ENCODE measurements at places on chromosomes 3 and 15.

DNA sequence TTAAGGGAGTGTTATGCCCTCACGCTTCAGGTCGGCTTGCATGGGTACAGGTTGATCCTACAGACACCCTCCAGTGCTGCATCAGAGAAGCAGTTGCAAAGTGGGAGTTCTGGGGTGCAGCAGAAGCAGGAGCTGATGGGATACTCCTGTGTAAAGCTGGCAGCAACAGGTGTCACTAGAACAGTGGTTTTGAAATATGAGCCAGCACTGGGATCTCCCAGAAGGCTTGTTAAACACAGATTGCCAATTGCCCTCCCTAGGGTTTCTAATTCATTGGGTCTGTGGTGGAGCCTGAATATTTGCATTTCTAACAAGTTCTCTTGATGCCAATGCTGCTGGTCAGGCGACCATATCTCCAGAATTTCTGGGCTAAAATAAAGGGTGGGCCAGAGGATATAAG lies 350.4 kb downstream of the CLSTN2 start:
- no peak for DNase-seq

GRCh38 chr3:108806316-108806715 lies 16.3 kb upstream of the TRAT1 start:
- DNase-seq: no peak

GRCh38 chr15:28985691-28986090 lies 99.9 kb downstream of the APBA2 start:
- DNase-seq: no peak

GRCh38 chr3:194318511-194319161 lies 32.5 kb downstream of the CPN2 start:
- no peak for DNase-seq

DNA sequence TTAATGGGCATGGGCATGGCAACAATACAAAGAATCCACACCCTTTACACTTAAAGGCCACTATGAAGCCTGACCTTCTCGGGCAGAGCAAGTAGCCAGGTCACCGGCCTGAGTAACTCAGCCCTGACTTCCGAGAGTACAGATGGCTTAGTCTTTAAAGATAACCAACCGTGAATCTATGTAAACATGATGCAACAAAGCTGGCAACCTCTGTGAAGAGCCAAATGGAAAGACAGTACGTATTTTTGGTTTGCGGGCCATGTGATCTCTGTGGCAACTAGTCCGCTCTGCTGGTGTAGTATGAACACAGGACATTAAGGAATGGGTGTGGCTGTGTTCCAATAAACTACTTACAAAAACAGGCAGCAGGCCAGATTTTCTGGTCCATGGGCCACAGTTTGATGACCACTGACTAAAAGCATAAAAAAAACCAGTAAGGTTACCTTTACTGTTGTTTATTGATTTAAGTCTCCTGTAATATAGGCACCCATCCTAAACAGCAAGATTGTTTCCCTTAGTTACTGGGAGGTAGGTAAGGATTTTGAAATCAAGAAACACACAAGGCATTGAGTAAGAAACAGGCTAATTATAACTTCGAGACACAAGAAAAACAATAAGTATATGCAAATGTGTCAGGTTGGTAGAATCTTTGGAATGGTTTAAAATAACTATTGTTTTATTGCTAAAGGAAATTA lies 14.5 kb downstream of the RIOX2 start:
- no peak for DNase-seq

- peak; percentile 11 for DNase-seq
Observed at GRCh38 chr15:28975766-28976179, 90.0 kb downstream of the APBA2 start.

- no peak for DNase-seq
Observed at GRCh38 chr3:121477589-121477988, 68.2 kb downstream of the POLQ start.

- no peak for DNase-seq
Observed at GRCh38 chr15:75570126-75570845, 8.8 kb downstream of the PTPN9 start.

GRCh38 chr15:59346951-59347350 lies 25.7 kb downstream of the MYO1E start:
- DNase-seq: no peak

DNA sequence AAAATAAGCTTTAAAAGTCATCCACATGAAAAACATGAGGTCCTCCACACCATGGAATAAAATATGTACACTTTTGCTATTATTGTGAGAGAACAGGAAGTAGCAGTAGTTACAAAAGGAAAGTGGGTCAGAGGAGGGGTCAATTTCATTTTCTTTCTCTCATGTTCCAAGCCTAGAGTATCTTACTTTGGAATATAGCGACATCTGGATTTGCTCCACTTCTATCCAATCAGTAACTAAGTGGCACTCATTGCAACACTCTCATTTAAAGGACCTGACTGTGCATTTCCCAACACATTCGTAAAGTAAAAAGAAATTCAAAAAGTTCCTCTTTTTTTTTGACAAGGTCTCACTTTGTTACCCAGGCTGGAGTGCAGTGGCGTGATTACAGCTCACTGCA lies 637.3 kb downstream of the TUSC7 start:
- no peak for DNase-seq

GRCh38 chr3:124158168-124158881 lies 166.4 kb upstream of the ROPN1 start:
- no peak for DNase-seq

- DNase-seq: no peak
Observed at GRCh38 chr3:37170060-37170459, 4.3 kb downstream of the LRRFIP2 start.

DNA sequence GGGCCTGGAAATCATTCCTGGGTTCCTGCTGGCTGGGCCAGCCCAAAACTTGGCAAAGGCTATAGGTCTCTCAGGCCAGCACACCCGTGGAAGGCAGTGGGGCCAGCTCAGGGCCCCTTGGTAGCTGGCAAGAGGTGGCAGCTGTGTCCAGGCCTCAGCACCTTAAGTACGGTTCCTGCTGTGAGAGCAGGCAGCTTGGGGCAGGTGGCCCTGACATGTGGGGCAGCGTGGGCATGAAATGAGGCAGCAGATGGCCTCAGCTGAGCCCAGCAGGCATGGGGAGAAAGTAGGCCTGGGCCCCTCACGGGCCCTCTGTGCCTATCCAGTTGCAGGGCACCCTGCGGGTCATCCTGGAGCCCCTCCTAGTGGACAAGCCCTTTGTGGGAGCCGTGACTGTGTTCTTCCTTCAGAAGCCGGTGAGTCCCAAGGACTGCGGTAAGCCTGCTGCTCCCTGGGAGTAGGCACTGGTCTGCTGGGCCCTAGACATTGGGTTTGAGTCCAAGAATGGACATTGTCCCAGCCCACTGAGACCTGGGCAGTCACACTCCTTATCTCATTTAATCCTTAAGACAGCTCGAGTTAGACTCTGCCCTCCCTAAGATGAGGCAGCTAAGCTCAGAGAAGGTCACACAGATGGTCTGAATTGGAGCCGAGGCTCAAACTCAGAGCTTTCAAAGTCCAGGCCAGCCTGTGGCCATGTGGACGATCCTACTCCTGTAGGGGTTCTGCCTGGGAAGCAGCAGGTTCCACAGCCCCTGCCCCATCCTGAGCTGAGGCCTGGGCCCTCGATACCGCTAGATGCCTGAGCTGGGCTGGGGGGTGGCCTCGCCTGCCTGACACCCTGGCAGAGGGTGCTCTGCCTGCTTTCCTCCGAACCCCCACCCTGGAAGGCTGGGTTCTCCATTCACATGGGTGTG lies 25.5 kb downstream of the ESYT3 start:
- DNase-seq: no peak

- DNase-seq: no peak
Observed at GRCh38 chr3:105594219-105594618, 227.5 kb downstream of the ALCAM start.

DNA sequence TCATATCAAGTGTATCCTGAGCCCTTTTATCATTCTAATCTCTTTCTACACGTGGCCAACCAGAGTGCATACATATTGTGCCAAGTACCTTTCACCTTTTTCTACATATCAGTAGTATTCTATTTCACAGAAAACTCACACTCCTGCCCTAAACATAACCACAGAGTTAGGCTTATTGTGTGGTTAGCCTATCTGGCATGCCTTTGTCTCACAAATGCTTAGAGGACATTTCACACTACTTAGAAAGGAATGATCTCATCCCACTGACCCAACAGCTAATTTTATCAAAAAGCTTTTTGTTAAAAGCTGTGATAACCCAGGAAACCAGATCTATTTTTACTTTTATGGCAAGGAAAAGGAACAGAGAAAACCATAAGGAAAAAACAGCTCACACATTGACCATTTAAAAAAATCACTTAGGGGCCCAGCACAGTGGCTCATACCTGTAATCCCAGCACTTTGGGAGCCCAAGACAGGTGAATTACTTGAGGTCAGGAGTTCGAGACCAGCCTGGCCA lies 17.8 kb upstream of the MAP4 start:
- DNase-seq: no peak

- DNase-seq: no peak
Observed at GRCh38 chr15:68054628-68055223, 611 bp downstream of the PIAS1 start.

GRCh38 chr3:125679258-125679657 lies 84.0 kb upstream of the OSBPL11 start:
- no peak for DNase-seq

DNA sequence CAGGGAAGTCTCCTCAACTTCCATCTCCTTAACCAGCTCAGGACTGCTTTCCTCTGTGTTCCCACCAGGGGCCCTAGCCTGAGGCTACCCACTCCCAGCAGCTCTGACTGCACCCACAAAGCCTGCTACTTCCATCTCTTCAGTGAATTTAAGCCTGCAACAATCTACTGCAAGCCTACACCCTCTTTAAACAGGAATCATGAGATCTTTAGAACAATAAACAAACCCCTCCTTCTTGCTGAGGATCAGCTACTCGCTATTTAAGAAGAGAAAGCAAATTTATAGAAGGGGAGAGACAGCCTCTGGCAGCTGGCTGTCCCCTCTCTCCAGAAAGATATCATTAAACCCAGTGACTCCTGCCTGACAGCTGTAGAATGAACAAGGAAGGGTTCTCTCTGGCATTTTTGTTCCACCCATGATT lies 51.9 kb downstream of the ARHGAP31 start:
- no peak for DNase-seq

- DNase-seq: no peak
Observed at GRCh38 chr15:81950841-81951414, 94.9 kb downstream of the MEX3B start.

DNA sequence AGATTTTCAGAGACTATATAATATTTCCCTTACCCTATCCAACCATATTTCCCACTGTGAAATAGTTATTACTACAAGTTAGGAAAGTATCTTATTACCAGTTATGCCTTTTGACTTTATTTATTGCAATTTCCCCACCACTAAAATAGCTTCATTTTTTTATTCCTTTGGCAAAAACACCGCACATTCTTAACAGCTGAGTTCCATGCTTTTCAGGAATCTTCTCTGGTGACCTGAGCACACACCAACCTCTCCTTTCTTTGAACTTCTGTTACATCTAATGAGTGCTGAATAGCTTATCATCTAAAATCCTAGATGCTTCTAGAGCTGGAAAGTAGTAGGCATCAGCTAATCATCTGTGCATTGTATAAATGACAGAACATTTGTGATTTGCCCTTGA lies 99.1 kb downstream of the UBE2E2 start:
- no peak for DNase-seq

DNA sequence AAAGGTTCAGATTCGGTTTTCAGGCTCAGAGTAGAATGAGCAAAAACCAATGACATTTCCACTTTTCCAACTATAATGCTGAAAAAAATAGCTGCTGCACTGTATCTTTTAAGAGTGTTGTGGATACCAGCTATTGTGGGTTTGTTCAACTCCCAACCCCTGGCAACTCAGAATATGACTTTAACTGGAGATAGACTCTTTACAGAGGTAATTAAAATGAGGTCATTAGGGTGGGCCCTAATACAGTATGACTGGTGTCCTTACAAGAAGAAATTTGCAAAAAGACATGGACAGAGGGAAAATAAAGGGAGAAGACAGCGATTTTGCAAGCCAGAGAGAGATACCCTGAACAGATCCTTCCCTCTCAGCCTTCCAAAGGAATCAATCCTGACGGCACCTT lies 39.5 kb downstream of the ANKRD28 start:
- DNase-seq: no peak

GRCh38 chr3:23549148-23549910 lies 256.4 kb upstream of the UBE2E1 start:
- no peak for DNase-seq

GRCh38 chr3:71066849-71067261 lies 516.7 kb downstream of the FOXP1 start:
- no peak for DNase-seq

GRCh38 chr3:9553021-9553947 lies at the start of gene LHFPL4:
LHFPL4 (minus strand) TSS chr3:9553822; CDS start chr3:9552679, 1,143 bp downstream.
- no peak for DNase-seq

GRCh38 chr15:70400766-70401541 lies 303.2 kb upstream of the TLE3 start:
- no peak for DNase-seq

DNA sequence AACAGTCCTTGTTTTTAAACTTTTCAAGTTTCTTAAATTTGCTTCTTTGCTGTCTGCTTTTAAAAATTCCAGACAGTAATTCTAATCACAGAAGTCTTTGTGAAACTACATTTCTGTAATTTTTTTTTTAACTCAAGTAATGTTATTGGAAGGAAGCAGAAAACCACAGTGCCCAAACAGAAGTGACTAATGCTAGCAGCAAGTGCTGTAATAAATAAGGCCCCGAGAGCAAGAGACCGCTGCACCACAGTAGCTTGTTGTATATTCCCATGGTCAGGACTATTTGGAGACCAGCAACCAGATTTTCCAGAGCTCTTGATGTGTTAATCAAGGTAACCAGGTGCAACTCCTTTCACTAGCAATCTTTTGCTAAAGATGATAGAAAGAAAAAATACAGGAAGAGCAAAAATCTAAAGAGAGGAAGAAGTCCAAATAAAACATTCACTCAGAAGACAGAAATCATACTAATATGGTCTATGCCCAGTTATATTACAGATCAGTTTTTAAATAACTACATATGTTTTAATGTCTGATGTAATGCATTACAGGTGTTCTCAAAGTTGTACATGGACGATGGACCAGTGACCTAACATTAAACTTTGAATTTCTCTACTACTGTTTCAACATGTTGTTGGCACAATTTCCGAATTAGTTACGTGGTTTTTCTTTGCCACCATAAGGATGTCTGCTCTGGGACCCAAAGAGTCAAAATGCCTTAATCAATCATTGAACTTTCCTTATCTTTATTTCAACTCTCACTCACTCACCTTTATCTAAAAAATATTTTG lies 36.4 kb downstream of the WWTR1 start:
- no peak for DNase-seq

GRCh38 chr3:11705049-11705448 lies 61.3 kb upstream of the VGLL4 start:
- DNase-seq: no peak

- no peak for DNase-seq
Observed at GRCh38 chr3:136513367-136513766, 238.8 kb downstream of the STAG1 start.

GRCh38 chr3:133886031-133886722 lies 9.5 kb downstream of the RAB6B start:
- no peak for DNase-seq
